ENCODE measurements at places on chromosomes 3 and 15.

DNA sequence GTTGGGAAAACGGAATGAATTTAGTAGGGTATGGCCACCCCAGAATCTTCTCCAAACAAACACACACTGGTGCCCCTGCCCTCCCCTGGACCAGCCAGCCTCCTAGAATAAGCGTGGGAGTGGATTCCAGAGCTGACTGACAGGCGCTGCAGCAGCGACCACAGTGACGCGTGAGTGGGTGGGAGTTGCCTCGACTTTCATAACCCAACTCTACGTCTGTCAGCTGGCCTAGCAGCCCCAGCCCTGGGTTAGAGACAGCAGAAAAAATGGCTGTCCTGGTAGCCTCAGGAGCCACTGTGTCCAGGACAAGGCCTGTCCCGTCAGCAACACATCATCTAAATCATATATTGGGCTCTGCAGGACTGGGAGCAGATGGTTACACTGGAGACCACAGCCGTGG lies 10.0 kb downstream of the PLA2G4B start:
- H3K36me3 ChIP-seq, result no peaks in the 10 kb centered on the region
- H3K27ac ChIP-seq, result no peak overlapping the region
- H3K4me3 ChIP-seq, result no peak overlapping the region
- no peak for DNase-seq
- H3K4me1 ChIP-seq, result no peaks in the 10 kb centered on the region

DNA sequence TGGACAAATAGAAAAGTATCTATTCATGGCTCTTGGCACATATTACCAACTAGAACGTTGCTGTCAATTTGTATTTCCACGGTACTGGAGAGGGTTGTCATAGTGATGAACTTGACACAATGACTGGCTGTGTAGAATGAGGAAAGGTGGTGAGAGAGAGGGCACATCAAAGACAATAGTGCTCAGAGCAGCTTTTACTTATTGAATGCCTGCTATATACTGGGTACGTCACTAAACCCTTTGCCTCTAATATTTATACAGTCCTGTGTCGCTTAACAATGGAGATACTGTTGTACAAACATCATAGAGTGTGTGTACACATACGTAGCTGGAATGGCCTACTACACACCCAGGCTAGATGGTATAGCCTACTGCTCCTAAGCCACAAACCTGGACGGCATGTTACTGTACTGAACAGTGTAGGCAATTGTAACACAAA lies 8.3 kb downstream of the TMPRSS7 start:
- H3K27me3 ChIP-seq, result no peaks in the 10 kb centered on the region
- H3K4me1 ChIP-seq, result no peaks in the 10 kb centered on the region
- no peak overlapping the region for H3K4me3 ChIP-seq
- H3K27ac ChIP-seq, result no peak overlapping the region
- DNase-seq, result no peak

DNA sequence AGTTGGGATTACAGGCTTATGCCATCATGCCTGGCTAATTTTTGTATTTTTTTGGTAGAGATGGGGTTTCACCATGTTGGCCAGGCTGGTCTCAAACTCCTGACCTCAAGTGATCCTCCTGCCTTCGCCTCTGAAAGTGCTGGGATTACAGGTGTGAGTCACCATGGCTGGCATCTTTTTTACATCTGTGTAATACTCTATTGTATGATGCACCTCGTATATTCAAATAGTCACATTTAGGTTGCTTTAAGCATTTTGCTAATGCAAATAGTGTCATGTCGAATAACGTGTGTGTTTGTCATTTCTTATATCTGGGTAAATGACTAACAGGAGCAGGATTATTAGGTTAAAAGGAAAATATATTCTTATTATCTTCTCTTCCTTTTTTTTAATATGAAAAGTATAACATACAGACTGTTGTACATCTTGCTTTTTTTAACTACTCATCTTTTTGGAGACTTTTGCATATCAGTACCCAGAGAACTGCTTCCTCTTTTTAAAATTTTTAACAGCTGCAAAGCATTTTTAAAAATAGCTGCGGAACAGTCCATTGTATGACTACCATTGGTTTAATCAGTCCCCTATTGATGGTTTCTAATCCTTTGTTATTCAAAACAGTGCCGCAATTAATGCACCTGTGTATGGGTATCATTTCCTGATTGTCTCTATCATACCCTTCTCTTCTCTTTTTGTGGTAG lies 13.4 kb downstream of the SCAMP5 start:
- no peak overlapping the region for H3K27ac ChIP-seq
- H3K4me1 ChIP-seq, result no peaks in the 10 kb centered on the region
- H3K36me3 ChIP-seq, result no peaks in the 10 kb centered on the region
- H3K27me3 ChIP-seq, result no peaks in the 10 kb centered on the region

GRCh38 chr15:92845126-92845508 lies 55.0 kb upstream of the CHD2 start:
- H3K27ac ChIP-seq, result peak overlapping the region; percentile 4
- no peak overlapping the region for H3K4me3 ChIP-seq
- peaks cover 8% of the 10 kb centered on the region for H3K4me1 ChIP-seq
- H3K36me3 ChIP-seq, result peaks cover 4% of the 10 kb centered on the region
- peaks cover 4% of the 10 kb centered on the region for H3K27me3 ChIP-seq

DNA sequence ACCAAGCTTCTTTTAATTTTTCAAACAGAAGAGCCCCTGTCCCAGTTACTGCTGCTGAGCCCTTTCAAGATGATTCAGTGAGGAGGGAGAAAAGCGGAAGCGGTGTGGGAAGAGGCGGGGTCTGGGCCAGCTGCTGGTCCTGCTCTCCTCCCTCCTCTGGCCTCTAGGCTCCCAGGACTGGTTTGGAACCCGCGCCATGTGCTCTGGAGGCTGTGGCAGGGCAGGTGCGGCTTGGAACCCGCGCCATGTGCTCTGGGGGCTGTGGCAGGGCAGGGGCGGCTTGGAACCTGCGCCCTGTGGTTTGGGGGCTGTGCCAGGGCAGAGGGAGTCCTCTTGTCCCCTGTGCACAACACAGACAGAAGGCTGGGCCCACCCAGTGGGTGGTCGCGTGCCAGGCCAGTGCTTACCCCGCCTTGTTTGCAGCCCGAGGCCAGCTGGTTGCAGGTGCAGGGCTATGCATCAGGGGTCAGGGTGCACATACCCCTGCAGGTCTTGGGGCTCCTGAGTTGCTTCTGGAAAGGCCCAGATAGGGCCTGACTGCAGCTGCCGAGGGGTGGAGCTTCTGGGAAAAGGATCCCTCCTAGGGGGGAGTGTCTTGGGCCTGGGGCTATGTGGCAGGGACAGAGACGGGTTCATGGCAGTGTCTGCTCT lies 12.2 kb downstream of the ALG1L2 start:
- no peak overlapping the region for H3K27ac ChIP-seq
- H3K4me1 ChIP-seq, result no peaks in the 10 kb centered on the region
- H3K4me3 ChIP-seq, result no peak overlapping the region
- H3K36me3 ChIP-seq, result no peaks in the 10 kb centered on the region

DNA sequence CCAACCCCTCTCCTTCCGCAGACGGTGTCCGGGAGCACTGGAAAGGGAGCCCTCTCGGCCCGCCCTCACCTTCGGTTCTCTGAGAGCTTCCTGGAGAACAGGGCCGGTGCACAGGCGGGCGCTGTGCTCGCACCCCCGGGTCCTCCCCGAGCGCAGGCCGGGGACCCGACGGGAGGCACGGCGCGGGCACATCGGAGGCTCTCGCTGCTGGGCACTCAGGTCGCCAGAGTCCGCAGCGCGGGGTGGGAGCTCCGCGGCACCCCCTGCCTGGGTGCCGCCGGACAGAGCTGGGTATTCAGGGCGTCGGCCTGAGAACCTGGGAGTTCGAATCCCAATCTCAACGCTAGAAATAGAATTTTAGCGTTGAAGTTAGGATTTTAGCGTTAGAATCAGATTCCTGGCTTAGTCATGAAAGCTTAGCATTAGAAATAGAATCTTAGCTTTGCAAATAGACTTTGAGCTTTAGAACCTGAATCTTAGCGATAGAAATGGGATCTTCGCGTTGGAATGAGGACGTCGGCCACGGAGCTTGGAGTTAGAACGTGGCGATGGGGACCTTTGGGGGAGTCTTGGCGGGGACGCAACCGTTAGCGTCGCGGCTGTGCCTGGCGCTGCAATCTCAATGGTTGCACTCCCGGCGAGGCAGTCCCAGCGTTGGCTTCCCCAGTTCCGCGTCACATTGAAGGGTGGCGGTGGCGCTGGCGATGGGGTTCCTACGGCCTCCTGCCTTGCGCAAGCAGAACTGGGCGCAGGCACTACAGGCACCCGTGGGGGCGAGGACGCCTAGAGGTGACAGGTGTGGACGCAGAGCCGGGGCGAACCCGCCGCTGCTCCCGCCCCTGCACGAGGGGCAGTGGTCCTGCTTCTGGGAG lies 549 bp downstream of the TRH start:
- H3K4me1 ChIP-seq, result no peaks in the 10 kb centered on the region
- peak overlapping the region; percentile 82 for H3K4me3 ChIP-seq
- peaks cover 23% of the 10 kb centered on the region for H3K27me3 ChIP-seq
- DNase-seq, result peak; percentile 39
- H3K27ac ChIP-seq, result no peak overlapping the region
